ENCODE measurements at places on chromosomes 6 and 20.

DNA sequence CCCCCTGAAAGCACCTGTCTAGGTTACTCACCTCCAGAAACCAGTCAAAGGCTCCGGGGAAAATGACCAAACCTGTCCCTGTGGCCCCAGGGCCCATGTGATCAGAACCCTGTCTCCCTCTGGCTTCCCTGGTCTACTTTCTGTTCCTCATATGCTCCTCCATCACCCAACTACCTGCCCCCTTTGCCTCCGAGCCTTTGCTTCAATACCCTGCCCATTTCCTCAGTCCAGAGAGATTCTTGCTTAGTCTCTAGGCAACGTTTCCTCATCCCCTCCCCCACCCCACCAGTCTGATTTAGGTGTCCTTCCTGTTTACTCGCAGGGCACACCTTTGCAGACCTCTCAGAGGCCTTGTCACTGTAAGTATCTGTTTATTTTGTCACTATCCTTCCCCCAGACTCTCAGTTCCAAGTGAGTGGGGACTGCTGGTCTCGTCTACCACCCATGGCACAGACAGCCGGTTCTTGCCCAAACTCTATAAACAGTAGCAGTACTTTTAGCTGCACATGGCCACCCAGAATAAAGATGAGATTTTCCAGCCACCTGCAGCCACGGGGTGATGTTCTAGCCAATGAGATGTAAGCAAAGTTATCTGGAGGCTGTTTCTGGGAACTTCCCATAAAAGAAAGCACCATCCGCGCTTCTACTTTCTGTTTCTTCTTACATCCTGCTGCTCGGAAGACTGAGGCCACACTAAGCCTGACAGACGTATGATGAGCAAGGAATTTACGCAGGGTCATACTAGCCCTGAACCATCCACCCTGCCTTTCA, 13.3 kb downstream of the ELOVL5 start:
- DNase-seq, result no peak

DNA sequence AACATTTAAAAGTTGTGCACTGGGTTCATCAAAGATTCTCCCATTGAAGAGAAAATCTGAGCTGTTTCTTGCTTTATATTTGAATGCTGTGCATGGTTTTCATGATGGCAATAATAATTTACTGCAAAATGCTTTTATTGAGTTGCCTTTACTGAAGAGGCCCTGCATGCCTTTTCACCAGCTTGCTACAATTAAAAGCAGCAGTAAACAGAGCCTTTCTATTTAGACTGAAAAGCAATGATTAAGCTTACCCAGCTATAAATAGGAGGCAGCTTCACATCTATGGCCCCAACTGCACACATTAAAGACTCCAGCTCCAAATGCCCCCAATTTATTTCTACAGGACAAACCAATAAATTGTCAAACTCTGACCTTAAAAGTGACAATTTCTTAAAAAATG, 70.3 kb downstream of the ANKEF1 start:
- no peak for DNase-seq

- DNase-seq, result peak; percentile 52
These were observed 9.4 kb upstream of the HDDC2 start for GRCh38 chr6:125310994-125311649.

DNA sequence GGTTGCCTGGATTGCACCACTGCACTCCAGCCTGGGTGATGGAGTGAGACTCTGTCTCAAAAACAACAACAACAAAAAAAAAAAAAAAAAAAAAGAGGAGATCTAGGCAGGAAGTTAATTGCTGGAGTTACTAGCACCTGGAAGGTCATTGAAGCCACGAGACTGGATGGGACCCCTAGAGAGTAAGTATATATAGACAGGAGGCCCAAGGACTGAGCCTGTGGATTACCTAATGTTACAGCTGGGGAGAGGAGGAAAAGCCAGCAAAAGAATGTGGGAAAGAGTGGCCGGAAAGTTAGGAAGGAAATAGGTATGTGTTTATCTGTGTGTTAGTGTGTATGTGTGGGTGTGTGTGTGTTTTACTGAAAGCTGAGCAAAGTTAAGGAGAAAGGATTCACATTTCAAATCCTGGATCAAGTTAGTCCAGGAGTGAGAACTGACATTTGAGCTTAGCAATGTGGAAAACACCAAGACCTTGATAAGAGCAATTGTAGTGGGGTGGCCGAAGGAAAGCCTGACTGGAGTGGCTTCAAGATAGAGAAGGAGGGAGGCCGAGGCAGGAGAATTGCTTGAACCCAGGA, 38.4 kb downstream of the ANKRD6 start:
- no peak for DNase-seq

DNA sequence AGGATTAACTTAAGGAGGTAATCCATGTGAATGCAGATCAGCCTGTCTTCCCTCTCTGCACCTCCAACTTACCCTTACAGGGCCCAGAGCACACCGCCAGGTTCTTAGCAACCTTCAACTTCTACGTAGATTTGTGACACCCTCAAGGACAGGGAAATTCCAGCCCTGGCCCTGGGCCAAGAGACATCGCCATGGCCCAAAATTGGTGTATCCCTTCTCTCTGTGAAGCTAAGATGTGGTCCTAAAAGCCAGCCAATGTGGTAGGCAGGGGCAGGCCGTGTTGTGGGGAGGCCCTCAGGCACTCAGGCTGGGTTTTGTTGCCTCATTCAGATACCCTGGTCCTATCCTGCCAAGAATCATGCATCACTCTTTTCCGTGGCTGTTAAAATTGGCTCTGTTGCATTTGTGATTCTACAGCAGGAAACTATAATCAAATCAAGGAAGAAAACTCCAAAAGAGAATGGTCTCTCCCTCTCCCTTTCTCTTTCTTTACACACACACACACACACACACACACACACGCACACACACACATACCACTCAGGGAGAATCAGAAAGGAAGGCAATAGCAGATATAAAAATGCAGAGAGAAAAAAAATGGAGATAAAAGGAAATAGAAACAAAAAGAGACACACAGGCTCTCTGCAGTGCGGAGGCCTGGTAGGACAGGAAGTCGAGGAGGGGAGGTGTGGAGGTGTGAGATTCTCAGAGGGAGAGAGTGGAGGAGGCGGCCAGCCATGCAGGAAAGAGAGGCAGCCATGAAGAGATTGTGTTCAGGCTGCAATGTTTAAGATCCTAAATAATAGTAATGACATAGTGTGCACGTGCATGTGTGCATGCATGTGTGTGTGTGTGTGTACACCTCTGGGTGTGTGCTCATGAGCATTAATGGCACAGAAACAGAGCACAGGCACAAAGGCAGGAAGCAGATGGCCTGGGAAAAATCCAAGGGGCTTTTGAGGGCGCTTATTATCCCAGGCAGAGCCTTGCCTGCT, 201.8 kb upstream of the LRFN2 start:
- DNase-seq, result no peak
